Kidney glomerular epithelial cell (primary cell): ENCODE measurements at places on chromosomes 4 and X.

DNA sequence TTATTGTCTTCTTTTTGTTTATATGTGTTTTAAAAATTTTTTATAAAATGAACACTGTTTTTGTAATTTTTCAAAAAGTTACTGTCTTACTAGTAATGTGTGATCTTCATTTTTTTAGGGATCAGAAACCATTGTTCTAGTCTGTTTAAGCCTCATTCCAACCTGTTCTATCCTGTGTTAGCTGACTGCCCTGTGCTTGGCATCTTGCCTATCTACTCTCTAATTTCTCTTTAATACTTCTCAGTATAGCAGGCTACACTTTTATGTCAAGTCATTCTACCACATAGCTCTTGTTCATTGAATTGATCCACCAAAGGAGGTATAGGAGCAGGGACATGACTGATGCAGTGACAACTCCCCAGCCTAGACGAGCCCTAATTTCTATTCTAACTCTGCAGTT, 70.2 kb upstream of the PLS3 start:
- no peak for DNase-seq

GRCh38 chr4:55538531-55538930, 8.2 kb downstream of the CLOCK start:
- DNase-seq, result no peak

GRCh38 chrX:123854329-123854728, 5.5 kb upstream of the XIAP start:
- DNase-seq, result no peak

- no peak for DNase-seq
Observed at GRCh38 chr4:180350901-180351300, 1892.3 kb upstream of the TENM3 start.

DNA sequence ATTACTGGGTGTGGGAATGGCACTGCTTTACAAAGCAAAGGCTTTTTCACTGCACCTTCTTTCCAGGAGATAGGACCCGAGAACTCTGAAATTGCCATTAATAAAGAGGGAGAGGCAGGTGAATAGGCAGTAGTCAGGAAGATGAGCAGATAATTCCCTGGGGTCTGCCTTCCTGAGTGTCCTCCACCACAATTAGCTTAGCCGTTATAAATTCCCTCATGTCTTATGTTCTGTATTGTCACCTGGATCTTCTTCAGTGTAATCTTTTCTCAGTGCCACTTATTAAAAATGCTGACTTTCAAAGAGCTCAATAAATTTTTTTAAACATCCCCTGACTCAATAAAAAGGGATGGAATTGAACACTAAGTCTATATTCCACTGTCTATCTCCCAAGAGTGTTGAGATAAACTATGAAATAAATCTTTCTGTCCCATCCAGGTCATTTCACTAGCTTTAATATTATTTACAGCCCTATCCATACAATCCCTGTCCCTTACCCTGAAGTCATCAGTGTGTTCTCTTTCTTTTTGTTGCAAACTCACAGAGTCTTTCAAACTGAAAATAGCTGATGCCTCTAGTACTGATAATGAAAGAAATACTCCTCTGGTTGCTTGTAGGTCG, 272.2 kb upstream of the NRK start:
- no peak for DNase-seq

DNA sequence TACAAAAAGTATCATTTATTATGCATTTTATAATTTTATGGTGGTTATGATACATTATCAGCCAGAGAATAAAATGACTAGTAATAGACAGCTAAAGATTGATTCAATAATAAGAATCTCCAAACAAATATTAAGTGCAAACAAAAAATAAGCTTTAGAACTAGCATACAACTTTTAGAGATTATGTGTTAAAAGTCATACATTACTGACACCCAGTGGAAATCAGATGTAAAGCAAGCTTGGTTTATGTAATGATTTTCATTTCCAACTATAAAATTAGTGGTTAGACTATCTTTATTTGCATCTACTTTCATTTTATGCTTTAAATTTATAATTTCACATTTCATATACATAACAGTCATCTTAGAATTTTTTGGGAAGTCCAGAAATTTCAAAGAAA, 57.7 kb downstream of the IL13RA2 start:
- DNase-seq, result no peak

- DNase-seq, result no peak
Observed at GRCh38 chr4:111537871-111538270, 607.4 kb upstream of the FAM241A start.

DNA sequence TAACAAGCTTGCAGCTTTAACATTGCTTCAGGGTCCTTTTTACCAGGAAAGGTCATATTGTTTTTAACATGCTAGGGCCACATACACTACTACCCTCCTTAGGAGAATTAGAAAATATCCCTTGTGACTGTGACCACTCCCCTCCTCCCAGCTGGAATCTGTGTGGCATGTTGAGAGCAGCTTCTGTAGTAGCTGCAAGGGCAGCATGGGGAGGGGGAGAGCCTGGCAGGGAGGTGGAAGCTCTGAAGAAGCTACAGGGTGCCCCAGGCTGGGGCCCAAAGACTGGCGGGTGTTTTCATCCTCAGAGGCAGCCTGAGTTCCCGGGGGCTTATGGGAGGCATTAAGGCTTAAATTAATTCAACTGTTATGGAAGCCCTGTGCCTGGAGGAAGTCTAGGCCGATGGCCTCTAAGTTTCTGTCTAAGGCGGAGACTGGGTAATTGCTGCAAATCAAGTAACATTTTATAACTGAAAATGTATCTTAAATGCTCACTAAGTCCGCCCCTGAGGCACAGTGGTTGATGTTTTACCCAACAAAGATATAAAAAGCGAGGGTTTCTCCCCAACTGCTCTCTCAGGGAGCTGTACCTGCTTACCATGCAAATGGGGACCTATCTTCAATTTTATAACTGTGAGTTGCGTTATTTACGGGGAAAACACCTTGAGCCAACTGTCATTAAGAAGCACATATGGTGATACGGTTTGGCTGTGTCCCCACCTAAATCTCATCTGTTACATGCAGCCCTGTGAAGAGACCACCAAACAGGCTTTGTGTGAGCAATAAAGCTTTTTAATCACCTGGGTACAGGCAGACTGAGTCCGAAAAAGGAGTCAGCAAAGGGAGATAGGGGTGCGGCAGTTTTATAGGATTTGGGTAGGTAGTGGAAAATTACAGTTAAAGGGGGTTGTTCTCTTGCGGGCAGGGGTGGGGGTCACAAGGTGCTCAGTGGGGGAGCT, 37.4 kb upstream of the STS start:
- DNase-seq, result no peak

GRCh38 chr4:6658597-6659075, 18.2 kb downstream of the MRFAP1 start:
- DNase-seq, result no peak

DNA sequence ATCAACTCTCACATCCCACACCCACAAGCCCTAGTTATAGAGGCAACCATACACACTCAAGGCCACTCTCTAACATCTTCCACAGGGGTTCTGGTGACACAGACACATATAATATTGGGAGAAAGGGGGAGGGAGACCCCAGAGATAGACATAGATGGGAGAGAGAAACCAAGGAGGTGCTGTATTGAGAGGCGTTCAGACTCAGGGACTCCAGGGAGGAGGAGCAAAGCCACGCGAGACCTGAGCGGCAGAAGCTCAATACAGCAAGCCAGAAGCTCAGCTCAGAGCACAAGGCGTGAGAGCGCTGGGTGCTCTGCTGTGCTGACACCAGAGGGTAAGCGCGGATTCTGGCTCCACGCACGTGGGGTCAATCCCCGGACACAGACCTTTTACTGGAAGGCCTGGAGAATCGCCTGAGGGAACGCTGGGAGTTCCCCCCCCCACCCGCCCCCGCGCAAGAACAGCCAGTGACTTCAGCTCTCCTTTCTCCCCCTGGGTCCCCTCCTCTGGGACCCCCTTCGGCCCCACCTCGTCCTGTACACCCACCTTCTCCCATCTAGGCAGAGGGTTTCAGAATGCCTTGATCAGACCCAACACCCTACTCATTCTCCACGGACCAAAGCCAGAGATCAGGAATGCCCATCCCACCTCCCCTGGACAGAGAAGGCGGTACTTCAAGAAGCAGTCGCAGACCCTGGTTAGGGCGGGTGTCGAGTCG, 8.7 kb downstream of the MSX1 start:
- DNase-seq, result no peak

- DNase-seq, result peak; percentile 23
Observed at GRCh38 chr4:183966371-183966770, 61.3 kb downstream of the STOX2 start.

DNA sequence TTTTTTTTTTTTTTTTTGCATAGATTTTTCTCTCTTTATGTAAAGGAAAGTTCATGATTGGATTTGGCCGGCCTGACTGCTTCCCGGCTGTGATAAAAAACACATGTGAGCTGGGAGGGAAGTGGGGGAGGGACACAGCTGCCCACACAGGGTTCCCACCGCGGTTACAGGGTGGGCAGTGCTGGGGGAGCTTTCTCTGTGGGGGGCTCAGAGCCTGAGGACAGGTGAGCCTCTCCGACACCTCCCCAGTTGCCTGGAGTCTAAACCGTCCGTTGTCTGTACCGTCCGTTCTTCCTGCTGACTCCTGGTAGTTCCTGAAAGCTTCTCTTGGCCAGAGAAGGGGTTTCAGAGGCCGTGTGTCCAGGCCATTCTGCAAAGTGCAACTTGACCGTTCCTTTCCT, 21.8 kb downstream of the SHOX start:
- DNase-seq, result no peak

DNA sequence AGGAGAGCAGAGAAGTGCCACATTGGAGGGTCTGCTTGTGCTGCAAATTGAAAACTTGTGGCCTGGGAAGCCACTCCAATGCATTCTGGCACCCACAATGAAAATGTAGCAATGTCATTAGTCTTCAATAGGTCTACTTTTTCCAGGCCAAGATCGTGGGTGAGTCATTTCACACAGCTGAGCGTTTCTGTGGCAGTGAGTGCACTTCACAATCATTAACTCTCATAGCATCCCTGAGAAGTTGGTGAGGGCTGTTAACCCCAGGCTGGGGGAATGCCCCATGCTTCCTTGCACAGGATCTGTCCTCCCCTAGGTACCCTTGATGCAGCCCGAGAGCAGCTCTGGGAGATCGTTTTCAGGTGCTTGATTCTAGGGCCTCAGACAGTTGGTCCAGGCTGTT, 196.8 kb upstream of the ATP6AP2 start:
- peak; percentile 37 for DNase-seq

DNA sequence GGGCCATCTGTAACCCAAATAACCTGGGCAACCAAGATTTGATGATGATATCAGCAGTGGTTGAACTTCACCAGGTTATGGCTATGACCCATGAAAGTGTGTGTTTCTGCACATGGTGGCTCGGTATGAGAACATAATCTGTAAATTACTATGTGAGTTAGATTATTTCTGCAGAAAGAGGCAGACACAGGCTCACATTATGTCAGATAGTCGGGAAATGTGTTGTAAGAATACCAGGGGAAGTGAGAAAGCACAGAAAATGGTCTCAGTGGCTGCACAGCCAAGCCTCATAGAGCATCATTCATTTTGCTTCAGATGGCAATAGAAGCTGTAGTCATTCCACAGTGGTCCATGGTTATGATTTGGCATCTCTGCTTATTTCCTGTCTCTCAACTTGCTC, 63.0 kb upstream of the RBPJ start:
- no peak for DNase-seq

DNA sequence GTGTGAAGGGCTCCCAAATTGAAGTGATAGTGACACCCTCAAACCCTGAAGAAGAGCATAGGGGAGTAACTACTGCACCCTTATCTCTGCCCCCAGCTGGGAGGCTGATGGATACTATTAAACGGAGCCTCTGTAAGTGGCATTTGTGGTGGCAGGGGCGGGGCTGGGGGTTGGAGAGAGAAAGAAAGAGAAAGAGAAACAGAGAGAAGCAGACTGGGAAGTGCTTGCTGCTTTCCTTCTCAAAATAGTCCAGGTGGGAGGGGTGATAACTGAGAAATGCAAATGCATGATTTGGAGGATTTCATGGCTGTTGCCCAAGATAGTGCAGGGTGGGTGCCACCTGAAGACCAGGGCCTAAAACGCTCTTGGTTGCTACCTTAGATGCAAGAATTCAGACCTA, 253.5 kb upstream of the GATB start:
- no peak for DNase-seq

DNA sequence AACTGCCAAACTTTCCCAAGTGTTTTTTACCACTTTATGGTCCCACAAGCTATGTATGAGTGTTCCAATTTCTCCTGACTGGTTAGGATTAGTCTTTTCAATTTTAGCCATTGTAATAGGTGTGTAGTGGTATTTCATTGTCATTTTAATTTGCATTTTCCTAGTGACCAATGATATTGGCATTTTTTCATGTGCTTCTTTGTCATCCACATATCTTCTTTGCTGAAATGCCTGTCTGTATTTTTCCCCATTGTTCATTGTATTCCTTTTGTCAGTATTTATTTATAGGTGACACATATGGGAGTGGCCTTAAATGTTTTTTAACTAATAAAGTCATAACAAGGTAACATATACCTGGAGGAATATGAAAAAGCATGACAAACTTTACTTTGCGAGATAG, 9.2 kb upstream of the UBE2D3 start:
- no peak for DNase-seq

DNA sequence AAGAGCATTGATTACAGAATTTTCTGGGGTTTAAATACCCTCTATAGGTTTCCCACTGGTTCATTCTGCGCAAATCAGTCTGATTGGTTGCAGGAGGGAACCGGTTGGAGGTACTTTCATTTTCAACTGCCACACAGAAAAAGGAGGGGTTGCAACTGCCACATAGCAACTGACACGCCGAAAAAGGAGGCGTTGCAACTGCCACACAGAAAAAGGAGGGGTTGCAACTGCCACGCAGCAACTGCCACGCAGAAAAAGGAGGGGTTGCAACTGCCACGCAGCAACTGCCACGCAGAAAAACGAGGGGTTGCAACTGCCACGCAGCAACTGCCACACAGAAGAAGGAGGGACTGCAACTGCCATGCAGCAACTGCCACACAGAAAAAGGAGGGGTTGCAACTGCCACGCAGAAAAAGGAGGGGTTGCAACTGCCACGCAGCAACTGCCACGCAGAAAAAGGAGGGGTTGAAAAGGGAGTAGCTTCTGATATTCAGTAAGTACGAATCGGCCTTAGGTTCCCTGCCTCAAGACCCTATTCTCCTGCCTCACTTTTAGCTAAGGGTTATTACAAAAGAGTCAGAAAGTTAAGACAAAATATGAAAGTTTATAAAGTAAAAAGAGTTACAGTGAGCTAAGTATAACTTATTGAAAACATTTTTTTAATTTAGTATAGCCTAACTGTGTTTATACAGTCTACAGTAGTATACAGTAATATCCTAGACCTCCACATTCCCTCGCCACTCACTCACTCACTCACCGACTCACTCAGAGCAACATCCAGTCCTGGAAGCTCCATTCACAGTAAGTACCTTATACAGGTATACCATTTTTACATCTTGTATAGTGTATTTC, 431.8 kb downstream of the KCTD8 start:
- no peak for DNase-seq

DNA sequence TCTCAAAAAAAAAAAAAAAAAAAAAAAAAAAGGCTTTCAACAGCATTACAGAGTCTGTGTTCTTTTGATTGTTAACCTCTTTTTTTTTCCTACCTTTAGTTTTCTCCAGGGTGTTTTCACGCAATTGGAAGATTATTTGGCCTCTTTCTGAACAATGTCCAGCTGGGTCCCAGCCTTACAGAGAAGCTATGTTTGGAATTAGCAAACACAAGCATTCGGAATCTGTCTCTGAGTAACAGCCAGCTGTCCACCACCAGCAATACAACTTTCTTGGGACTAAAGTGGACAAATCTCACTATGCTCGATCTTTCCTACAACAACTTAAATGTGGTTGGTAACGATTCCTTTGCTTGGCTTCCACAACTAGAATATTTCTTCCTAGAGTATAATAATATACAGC, 13.3 kb downstream of the TLR3 start:
- DNase-seq, result no peak

- no peak for DNase-seq
Observed at GRCh38 chr4:77028246-77028645, 47.5 kb downstream of the CCNI start.

GRCh38 chr4:101227715-101228114, 119.6 kb downstream of the PPP3CA start:
- DNase-seq, result no peak
